ENCODE measurements at places on chromosomes 12 and 14.

DNA sequence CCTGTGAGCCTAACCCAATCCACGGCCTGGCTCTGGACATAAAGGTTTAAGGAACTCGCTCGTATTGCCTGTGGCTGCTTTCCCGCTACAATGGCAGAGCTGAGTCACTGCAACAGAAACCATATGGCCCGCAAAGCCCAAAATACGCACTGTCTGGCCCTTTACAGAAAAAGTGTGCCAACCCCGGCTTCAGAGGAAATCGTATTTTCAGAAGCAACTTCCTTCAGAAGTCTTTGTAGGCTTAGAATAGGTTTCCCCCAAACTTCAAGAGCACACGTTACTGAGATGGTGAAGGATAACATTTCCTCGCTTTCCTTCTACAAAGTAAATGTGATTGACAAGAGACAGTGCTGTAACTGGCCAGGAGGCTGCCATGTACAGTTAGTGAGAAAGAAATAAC lies 34.8 kb upstream of the TESC start:
- DNase-seq, result peak; percentile 56

DNA sequence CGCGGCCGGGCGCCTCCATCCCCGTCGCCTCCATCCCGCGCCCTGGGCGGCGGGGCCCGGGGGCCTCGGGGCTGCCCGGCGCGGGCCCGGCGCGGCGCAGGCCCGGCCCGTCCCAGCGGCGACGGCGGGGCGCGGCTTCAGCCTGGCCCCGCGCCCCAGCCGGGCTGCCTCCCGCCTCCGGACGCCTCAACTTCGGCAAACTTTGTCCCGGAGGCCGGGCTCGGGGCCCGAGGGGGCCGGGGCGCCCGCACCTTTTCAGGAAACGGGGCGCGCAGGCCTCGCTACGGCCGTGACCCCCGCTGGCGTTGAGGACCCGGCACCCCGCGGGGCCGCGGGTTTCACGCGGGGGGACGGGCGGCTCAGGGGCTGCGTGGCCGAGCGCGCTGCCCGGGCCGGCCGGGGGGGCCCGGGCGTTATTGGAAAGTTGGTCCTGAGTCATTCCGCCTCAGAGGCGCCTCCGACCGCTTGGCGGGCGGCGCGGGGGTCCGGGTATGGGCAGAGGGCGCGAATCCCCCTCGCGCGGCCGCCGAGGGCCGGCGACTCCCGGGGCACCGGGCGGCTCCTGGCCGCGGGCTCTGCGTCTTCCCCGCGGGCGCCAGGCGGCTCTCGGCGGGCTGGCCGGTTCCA lies 575 bp downstream of the TRAF3 start:
- DNase-seq, result no peak

DNA sequence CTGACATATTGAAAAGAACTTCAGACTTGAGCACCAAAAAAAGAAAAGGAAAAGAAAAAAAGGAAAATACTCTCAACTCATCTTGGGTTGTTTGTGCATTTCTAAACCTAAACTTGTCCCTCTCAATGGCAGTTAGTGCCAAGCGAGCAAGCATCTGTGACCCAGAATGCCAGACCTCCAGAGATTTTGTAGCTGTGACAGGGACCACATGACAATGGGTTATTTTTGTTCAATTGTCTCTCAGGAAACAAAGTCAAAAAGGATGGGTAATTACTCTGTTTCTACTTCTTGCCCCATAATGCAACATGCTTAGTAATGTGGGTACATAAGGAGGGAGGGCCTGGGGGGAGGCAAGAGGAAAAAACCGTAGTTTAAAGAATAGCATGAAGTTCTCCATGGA lies 285.7 kb upstream of the RTL1 start:
- no peak for DNase-seq

DNA sequence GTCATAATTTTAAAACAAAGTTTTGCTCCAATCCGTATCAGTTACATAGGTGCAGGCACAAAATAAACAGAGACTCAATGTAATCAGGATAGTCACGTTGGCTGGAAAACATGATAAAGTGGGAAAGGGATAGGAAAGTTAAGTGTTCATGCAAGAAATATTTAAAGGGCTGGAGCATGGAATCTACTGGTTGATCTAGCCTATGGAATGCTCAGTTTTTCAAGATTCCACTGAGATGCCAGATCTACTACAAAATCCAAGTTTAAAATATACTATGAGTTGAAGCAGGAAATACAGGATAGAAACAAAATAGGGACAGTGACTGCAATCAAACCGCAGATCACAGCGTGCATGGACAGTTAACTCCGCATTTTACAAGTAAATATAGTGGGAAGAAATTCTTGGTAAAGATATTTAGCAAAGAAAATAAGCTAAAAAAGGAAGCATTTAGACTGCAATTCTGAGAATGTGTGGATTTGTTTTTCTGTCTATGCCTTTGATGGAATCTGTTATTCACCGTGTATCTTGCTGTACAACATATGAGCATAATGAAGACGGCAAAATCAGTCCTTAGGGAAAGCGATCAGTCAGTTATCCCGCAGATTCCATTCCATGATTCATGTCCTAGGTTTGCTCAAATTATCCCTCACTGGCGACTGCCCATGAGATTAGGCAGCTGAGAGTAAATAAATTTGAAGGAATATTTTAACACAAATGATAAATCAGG lies 1044.3 kb downstream of the FLRT2 start:
- no peak for DNase-seq

DNA sequence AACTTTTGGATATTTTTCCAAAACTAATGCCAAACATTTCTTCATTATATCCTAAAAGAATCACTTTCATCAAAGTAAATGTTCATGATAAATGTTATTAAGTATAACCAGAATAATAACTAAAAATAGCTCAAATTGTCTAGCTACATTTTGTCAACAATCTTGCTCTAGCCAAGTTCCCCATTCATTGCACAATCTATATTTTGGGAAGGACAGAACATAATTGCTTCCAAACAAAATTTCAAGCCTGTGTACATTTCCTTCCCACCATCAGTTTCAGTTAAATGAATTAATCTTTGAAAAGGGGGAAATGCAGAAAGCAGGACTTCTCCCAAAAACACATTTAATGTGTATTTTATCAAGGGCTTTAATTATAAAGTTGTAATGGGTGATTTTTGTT lies 98.0 kb upstream of the PLEKHG7 start:
- DNase-seq, result no peak

DNA sequence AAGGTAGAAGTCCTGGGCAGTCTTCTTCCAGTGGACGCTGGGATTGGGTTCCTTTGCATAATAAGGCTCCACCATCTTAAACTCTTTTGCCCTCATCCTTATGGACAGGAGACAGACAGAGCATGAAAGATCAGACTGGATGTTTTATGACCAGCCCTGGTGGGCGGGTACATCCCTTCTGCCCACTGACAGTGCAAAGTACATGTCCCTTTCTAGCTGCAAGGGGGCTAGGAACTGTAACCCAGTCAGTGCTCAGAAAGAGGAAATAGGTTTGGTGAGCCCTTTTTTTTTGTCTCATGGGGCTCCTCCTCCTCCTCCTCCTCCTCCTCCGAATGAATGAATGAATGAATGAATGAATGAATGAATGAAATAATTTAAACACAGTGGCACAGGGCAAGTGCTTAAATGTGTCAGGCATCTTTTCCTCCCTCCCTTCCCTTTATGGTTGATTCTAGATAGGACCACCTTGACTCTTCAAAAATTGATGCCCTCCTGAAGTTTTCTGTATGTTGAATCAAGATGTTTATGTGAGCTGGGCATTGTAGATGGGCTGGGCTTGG lies 36.4 kb upstream of the HNF1A start:
- no peak for DNase-seq

DNA sequence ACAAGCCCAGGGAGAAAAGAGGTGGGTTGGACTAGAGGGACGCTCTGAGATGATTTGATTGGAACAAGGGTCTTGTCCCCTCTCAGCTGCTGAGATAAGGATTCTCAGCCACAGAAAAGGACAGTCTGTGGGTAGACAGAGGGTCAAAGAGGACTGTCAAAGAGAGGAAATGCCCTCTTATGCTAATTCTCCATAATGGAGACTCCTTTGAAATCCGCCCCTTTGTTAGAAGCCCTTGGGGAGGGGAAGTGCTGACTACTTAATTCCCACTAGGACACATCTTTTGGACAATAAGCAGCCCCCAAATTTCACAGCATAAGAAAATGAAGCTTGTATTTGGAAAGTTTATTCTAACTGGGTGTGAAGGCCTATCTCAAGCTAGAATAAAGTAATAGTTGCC lies 176.6 kb downstream of the KTN1 start:
- no peak for DNase-seq

GRCh38 chr12:106647793-106648514 lies 65.2 kb downstream of the RFX4 start:
- DNase-seq, result no peak

- no peak for DNase-seq
Measured at GRCh38 chr14:99519931-99520421, 38.8 kb downstream of the CCNK start.

DNA sequence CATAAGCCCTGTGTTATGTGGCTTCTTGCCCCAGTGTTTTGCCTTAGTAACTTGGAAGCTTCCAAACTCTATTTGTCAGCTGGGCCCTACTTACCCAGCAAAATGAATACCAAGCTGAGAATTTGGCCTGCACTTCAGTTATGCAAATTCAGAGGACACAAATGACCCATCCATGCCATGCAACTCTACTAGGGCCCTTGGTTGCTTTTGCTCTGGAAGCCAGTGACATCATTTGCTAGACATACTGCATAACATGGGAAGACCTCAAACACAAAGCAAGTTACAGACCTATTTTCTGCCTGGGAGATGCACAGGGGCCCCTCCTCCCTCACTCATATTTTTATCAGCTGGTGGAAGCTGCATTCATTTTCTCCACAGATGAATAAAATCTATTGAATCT lies 90.2 kb upstream of the PPM1H start:
- no peak for DNase-seq

DNA sequence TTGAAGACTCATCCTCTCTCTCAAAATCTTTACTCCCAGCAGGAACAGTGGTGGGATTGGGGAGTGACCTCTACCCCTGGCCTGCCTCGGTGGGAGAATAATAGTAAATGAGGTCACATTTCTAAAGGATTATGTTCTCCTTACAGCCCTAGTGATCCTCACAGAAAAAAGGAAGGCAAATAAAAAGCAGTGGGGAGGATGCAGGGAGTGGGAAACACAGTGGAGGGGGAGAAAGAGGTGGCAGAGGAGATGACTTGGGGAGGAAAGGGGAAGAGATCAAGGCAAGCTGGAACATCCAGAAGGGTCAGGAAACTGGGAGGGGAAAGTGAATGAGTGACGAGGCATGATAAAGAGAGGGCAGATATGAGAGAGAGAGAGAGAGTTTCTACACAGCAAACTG lies 8.3 kb upstream of the SYNDIG1L start:
- no peak for DNase-seq

DNA sequence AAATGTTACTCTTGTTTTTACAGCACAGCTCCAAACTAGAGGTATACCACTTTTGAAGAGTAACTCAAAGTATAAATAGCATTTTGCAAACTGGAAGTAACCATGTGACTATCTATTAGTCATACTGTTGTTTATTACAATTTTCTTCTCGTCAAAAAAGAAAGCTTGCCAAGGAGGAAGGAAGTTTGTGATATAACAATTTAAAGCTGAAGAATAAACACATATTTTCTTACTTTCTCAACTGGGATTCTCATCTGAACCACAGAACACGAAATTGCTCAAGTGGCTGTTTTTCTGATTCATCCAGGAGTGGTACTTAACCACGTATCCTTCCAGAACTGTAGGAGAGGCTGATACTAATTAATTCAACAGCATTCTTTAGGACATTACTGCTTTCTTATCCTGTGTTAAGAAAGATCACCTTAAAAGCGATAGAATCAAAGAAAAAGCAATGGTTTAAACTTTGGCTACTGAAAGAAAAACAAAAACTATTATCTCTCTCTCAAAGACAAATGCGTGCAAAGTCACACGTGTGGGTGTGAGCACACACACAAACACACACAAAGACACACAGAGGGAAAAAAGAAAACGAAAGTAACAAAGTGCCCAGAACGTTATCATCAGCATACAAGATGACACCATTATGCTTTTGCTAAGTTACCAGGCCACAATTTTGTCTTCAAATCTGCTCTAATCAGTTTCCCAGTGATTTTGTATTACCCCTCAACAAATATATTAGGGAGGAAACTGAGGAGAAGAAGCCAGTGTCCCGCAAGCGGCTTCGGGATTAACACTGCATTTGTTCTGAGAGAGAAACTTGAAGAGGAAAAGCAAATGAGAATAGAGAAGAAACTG lies at the start of gene CLEC2B:
Gene CLEC2B (minus strand): TSS at position 48 of the 855 bp plus-strand sequence.
- no peak for DNase-seq

DNA sequence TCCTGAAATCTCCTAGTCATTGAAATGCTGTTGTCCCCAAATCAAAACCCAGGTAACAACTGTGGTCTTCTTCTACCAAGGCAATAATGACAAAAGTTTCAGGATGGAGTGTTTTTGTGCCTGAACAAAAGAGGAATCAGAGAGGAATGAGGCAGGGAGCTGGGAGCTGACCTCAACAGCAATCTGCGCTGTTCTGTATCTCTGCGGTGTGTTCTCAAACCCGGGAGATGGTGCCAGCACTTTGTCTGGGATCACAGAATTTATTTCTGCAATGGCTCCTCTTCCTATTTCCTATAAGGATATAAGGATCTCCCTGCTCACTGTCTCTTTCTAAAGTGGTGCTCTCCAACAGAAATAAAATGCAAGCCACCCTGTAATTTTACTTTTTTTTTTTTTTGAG lies 449 bp upstream of the GLT8D2 start:
- no peak for DNase-seq

- DNase-seq, result no peak
Measured at GRCh38 chr14:99774556-99775307, 18.5 kb upstream of the EML1 start.

DNA sequence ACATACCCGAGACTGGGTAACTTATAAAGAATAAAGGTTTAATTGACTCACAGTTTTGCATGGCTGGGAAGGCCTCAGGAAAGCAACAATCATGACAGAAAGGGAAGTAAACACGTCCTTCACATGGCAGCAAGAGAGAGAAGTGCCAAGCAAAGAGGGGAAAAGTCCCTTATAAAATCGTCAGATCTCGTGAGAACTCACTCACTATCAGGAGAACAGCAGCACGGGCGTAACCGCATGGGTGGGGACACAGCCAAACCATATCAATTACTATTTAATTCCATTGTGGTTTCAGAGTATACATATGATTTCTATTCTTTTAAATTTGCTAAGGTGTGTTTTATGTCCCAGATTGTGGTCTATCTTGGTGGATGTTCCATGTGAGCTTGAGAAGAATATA lies 117.9 kb downstream of the SCAF11 start:
- no peak for DNase-seq

- no peak for DNase-seq
Measured at GRCh38 chr12:31687101-31687527, 27.6 kb downstream of the ETFBKMT start.

DNA sequence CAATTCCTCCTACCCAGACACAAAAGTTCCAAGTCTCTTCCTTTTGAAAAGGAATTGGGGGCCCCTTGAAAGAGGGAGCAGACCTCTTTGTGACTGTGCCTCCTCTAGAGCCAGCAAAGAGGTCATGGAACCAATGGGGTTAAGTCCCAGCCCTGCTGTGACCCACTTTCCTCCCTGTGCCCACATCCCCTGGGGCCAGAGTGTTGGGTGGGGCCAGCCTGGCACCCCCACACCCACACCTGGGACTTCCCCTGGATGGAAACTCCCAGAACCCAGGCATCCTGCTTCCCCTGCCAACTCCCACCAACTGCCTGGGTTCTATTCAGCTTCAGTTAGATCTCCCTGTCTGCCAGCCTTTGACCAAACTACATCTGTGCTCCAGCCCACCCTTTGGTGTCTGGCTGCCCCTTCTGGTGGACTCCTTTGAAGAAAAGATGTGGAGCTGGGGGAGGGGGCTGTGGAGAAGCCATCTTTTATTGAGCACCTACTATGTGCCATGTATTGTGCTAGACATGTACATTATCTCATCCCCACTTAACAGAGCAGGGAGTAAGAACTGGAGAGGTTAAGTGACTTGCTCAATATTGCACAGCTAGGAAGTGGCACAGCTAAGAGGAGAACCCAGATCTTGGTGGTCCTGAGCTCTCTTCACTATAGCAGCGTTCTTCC lies 4.6 kb upstream of the RARG start:
- no peak for DNase-seq

Measured in stimulated activated CD4-positive, alpha-beta T cell treated with anti-CD3 and anti-CD28 coated beads, Interleukin-4, amount 100 ng/mL, for 48 hours (primary cell).